ENCODE measurements at places on chromosomes 11 and 22.

DNA sequence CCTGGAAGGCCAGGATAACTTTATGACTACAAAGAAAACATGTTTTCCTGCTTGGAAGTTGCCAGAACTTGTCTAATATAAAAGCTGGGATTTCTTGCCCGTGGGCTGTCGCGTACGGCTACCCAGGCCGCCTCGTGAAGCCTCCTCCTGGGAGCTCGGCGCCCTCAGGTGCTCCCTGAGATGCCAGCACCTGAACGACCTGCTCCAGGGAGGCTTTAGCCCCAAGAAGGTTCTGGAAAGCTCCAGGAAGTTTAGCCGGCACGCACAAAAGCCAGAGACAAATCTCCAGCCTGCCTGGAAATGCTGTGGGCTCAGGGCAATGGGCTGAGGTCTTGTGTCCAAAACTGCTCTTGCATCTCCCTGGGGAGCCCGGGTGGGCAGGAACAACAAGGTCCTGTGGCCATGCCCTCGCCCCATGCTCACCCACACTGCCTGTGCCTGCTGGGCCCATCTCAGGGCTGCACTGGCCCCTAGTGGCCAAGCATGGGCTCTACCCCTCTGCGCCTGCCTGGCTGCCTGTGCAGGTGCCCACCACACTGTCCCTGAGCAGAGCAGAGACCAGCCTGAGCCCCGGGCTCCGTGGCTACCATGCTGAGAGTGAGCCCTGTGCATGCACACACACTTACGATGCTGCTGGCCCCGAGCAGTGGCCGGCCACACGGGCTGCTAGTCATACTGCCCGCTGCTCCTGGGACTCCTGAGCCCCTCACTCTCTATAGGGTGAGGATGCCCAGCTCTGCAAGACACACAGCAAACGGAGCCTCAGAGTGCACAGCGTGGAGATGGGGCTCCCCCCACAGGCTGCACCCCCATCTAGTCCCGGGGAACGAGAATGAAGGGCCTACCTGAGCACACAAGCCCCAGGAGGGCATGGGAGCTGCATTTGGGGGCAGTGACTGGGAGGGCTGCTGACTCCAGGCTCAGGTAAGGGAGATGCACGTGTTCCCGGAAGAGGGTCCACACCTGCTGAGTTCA is 4.9 kb upstream of the CELSR1 start:
- peak; percentile 90 for DNase-seq

GRCh38 chr11:18771266-18772035 is 20.1 kb downstream of the PTPN5 start:
- DNase-seq, result no peak

DNA sequence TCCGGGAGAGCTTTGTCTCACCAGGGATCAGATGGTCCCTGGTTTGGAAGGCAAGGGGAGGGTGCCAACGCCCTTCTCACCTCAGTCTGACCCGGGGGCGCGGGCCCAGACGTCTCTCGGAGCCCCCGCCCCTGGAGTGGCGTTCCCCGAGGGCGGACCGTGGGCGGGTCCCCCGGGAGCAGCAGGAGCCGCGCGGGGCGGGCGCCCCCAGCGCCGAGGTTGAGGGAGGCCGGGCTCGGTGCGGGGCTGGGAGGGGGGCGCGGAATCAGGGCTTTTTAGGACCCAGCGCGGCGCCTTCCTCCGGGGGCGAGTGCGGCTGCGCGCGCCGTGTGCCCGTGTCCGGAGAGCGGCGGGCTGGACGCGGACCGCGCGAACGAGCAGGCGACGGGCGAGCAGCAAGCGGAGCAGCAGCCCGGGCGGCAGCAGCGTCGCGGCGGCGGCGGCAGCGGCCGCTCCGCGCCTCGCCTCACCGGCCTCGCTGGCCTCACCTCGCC is at the start of gene KCNC1:
TSS of gene KCNC1 (plus strand) at position 364 of the 494 bp plus-strand sequence. CDS start 1,222 bp downstream, outside the sequence.
- no peak for DNase-seq

- no peak for DNase-seq
These were observed 4.0 kb upstream of the ARHGAP42 start for GRCh38 chr11:100683126-100683525.

GRCh38 chr11:62689421-62690183 is at the start of gene LRRN4CL:
Gene LRRN4CL, minus strand, starts transcription at chr11:62689530. Its CDS starts 1,022 bp downstream, at chr11:62688508.
- no peak for DNase-seq

- DNase-seq, result no peak
These were observed 123.2 kb downstream of the KCNQ1OT1 start for GRCh38 chr11:2576549-2576948.

- DNase-seq, result no peak
These were observed 29.9 kb downstream of the MS4A2 start for GRCh38 chr11:60118338-60118737.

DNA sequence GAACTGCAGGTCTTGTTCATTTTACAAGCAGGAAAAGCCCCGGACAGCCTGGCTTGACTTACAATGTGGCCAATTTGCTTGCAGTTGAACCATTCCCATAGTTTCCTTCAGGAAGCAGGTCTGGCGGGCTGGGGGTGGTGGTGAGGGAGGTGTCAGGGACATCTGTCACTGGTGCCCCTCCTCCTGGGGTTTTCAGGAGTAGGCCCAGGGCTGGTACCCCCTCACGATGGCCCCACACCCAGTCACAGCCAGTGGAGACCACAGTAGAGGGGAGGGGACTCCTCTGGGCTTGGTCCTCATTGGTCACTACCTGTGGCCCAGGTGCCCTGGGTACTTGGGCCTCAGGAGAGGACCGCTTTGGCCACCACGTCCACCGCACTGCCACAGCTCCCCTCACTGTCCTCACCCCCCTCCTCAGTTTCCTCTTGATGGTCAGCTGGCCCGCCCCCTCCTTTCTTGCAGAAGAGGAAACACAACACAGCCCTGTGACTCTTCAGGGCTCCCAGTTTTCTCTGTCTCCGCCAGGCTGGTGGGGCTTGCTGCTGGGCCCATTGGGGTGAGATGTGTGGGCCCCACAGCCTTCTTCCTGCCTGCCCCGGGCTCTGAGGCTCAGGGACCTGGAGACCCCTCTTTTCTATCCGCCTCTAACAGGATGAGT is 39.8 kb upstream of the SHISAL1 start:
- no peak for DNase-seq

DNA sequence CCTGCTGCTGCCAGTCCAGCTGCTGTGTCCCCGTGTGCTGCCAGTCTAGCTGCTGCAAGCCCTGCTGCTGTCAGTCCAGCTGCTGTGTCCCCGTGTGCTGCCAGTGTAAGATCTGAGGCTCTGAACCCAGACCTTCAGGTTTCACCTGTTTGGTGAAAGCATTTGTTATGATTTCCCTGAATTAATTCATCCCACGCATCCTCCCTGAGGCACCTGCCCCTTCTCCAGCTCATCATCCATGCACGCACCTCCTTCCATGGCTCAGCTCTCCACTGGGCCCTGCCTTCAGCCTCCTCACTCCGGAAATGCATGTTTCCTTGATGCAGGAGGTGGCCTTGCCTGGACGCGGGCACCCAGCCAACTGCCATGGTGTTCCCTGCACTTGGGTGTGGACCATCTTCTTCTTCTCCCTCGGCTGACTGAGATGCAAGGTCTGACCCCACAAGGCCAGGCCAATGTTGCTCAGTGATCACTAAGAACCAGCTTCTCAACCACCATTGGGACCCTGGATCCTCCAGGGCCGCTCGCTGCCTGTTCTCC is 788 bp downstream of the KRTAP5-10 start:
- DNase-seq, result no peak

GRCh38 chr11:77113382-77114088 is 10.9 kb downstream of the OMP start:
- DNase-seq, result no peak

- no peak for DNase-seq
These were observed 205.5 kb downstream of the CTTN start for GRCh38 chr11:70603756-70604211.

DNA sequence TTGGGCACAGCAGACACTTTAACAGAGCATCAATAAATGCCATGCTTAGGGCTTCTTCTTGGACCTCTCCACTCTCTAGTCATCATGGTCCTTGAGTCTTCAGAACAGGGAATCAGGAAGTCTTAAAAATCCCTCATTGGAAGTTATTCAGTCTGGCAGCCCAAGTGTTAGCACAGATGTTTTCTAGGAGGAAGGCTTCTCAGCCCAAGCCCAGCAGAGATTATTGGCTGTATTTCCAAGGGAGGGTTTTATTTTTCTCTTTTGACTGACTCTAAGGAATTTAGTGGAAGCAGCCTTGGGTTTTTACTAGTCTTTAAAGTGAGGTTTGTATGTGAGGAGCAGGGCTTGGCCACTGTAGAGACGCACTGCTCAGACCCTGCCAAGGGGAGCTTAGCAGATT is 41.9 kb downstream of the CEP164 start:
- DNase-seq, result no peak

DNA sequence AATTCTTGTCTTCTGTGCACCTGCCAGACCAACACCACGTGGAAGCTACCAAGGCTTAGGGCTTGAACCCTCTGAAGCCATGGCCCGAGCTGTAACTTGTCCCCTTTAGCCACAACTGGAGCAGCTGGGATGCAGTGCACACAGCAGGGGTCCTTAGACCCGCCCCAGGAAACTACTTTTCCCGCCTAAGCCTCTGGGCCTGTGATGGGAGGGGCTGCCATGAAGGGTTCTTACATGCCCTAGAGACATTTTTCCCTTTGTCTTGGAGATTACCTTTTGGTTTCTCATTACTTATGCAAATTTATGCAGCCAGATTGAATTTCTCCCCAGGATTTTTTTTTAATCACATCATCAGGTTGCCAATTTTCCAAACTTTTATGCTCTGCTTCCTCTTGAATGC is 9.7 kb downstream of the PATE3 start:
- DNase-seq, result peak; percentile 10
